Tongue (tissue), 3 donors: ENCODE measurements at places on chromosomes 4 and X.

DNA sequence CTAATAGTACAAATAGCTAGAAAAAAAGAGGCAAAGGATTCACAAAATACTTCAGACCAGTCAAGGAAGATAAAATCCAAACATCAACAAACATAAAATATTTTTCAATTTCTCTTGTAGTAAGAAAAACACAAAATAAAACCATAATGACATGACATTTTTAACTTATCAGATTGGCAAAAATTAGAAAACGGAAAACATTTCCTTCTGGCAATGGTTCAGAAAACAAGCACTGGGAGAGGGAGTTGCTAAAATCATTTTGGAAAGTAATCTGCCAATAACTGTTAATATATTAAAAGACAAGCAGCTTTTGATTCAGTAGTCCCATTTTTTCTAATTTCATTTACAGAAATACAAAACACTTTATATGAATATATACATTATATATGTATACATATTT, 26.1 kb downstream of the TKTL2 start:
- DNase-seq, result no peak

- DNase-seq, result no peak
Measured at GRCh38 chrX:45622042-45622423, 421.4 kb upstream of the DIPK2B start.

- DNase-seq, result no peak
Measured at GRCh38 chr4:113059449-113060182, 10.2 kb downstream of the ANK2 start.

DNA sequence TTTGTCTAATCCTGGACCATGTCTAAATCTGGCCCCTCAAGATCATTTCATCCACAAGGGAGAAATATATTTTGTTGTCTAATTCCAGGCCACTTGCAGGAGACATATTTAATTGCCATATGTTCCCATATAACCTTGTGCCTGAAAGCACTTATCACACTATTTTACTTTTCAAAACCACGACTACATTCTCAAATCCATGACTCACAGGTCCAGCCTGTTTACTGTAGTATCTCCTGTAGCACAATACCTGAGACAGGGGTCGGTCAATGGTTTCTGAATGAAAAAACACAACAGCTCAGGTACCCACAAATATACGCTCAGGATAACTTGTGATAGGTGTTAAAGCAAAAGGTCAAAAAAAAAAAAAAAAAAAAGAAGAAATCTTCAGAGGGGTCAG, 60.9 kb downstream of the SEC24D start:
- no peak for DNase-seq

GRCh38 chr4:20652226-20652885, 47.9 kb upstream of the PACRGL start:
- no peak for DNase-seq

DNA sequence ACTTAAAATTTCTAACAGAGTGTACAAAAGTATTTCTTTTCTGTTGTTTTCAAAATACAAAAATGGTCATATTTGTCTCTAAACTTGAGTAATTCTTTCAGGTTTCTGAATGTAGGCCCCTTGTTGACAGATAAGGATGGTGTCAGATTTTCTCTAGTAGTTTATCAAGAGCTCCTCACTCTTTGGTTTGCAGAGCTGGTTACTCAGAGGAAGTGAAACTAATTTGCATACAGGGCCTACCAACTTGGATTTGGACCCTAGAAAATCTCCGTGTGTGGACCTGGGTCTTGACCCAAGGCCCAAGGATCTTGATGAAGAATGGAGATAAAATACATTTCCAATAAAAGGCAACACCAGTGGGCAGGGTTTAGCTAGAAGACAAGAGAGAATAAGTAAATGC, 433 bp upstream of the ADH6 start:
- DNase-seq, result no peak
